ENCODE measurements at places on chromosomes 4 and X.

GRCh38 chrX:37958525-37959211 lies 47.7 kb upstream of the SYTL5 start:
- peak; percentile 23 for DNase-seq

DNA sequence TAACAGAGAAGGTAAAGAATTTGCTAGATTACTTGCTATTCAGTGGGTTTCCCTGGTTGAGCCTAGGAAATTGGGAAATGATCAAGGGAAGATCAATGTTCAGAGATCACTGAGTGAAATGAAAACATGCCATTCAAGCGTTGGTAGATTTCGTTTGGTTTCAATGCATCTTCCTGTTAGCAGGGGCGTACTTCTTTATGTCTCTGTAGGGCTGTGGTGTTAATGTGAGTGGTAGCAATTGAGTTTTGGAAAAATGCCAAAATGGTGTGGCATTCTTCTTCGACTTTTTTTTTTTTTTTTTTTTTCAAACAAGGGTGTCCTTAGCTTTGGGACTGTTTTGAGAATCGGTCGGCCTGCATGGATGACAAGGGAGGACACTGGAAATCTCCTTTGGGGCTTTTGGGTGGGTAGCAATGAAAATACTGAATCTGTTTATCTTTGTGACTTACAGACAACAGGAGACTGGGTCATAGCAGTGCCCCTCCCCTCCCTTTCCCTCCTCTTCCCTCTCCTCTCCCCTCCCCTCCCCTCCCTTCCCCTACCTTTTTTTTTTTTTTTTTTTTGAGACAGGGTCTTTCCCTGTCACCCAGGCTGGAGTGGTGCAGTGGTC lies 50.4 kb downstream of the SPRY1 start:
- DNase-seq = no peak

GRCh38 chr4:6123541-6123940 lies 76.8 kb downstream of the JAKMIP1 start:
- DNase-seq = no peak

GRCh38 chr4:38306482-38307071 lies 346.4 kb downstream of the PTTG2 start:
- DNase-seq = no peak

DNA sequence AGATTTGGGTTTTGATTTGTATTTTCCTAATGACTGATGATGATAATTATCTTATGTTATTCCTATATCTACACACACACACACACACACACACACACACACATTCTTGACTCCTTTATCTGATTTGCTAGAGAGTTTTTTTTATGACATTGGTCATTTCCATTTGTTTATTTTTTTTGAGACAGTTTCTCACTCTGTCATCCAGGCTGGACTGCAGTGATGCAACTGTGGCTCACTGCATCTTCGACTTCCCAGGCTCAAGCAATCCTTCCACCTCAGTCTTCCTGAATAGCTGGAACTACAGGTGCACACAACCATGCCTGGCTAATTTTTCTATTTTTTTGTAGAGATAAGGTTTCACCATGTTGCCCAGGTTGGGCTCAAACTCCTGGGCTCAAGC lies 6.7 kb downstream of the ZNF81 start:
- DNase-seq = no peak

DNA sequence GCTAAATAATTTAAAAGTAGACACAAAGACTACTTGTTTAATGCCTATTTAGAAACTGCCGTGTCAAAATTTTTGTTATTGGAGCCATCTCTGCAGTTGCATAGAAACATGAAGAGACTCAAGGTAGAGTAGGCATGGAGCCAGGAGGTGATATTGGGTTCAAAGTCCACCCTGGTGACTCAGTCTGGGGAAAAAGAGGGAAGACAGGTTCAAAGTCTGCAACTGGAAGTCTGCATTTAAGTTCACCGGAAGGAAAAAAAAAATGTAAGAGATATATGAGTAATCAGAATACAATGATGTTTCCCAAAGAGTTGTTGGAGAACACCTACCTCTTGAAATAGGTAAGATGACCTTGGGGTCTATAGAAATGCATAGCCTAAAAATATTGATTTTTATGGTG lies 67.4 kb upstream of the QRFPR start:
- DNase-seq = no peak

- DNase-seq = no peak
Measured at GRCh38 chrX:124215786-124216185, 116.7 kb upstream of the TEX13D start.

DNA sequence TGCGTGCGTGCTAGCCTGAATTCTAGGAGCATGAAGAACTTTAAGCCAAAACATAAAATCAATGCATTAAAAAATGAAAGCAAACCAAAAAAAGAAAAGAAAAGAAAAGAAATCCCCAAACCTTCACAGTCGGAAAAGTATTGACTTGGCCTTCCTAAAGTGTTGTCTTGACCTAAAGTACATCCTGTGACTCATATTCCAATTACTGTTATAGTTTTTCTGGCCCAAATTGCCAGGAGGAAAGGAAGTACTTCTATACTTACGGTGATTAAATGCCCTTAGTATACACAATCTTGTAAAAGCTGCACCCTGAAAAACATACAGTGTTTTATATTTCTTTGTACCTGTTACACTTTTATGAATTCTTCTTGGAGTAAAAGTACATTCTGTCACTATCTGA lies 512.8 kb downstream of the ANKRD50 start:
- DNase-seq = no peak

DNA sequence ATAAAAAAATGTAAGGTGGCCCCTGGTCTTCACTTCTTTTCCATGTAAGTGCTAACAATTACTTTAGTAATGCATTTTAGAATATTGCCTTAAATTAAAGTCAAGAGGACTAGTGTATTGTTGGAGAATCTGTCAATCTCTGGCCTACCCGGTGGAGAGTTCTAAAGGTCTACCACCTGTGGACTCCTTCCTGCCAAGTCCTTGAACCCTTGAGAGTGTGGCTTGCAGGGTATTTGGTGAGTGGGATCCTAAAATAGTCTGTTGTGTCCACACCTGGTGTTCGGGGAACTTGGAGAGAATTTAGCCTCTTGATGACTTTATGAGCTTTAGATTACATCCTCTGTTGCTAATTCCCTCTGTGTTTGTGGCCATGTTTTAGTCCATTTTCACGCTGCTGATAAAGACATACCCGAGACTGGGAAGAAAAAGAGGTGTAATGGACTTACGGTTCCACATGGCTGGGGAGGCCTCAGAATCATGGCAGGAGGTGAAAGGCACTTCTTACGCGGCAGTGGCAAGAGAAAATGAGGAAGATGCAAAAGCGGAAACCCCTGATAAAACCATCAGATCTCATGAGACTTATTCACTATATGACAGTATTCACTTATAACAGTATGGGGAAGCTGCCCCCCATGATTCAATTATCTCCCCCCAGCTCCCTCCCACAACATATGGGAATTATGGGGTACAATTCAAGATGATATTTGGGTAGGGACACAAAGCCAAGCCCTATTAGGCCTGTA lies 23.8 kb downstream of the DDIT4L start:
- no peak for DNase-seq

DNA sequence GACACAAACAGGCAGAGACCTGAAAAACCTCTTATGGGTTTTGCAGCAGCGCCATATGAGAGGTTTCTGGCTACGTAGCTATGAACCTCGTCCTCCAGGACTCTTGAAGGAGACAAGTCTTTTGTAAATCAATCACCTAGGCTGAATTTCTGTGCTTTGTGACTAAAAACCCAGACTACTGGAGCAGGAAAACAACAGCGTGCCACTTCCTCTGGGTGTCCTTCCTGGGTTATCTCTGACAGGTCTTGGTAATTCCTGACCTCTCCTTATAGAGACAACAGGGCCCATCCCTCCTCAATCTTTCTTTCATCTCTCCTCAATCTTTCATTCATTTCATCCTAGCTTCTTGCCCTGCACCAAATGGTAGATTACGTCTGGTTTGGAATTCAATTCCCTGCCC lies 5.7 kb downstream of the S100P start:
- no peak for DNase-seq

GRCh38 chrX:120306630-120307029 lies 4.6 kb downstream of the TMEM255A start:
- DNase-seq = no peak

DNA sequence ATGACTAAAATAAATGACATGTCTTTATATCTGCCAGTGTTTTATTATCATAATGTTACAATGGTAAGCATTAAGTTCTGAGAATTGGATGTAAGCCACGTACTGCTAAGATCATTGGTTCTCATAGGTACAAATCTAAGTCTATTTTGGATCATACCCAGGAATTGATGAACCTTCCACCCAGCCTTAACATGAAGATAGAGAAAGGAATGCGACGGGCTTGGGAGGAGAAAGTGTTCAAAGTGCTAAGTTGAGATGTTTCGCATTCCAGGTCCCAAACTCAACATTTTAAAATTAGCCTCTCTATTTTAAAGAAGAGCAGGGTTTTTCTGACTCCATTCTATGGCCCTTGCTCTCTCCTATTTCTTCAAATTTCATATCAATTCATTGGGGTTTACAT lies 54.9 kb upstream of the FRAS1 start:
- DNase-seq = peak; percentile 3

- no peak for DNase-seq
Measured at GRCh38 chrX:119802546-119802945, 11.1 kb upstream of the RPL39 start.

- no peak for DNase-seq
Measured at GRCh38 chrX:136856551-136856950, 24.0 kb downstream of the RBMX start.

DNA sequence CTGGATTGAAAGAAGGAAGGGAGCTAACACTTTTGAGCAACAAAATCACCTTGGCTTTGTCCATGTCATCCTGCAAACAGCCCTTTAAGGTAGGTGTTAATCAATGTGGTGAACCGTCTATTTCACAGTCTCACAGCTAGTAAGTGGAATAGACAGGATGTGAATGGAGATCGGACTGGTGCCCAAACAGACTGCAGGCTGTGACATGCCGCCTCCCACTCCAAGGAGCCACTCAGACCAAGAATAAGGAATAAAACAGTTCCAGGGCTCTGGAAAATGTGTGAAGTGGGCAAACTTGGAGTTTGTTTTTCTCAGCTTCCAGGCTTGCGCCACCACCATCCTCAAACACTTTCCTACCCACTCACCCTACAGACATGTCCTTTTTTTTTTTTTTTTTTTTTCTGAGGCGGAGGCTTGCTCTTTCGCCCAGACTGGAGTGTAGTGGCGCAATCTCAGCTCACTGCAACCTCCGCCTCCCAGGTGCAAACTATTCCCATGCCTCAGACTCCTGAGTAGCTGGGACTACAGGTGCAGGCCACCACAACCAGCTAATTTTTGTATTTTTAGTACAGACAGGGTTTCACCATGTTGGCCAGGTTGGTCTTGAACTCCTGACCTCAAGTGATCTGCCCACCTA lies 57.7 kb upstream of the SEC24B start:
- no peak for DNase-seq

GRCh38 chrX:138504273-138504672 lies 207.2 kb downstream of the FGF13 start:
- DNase-seq = no peak

DNA sequence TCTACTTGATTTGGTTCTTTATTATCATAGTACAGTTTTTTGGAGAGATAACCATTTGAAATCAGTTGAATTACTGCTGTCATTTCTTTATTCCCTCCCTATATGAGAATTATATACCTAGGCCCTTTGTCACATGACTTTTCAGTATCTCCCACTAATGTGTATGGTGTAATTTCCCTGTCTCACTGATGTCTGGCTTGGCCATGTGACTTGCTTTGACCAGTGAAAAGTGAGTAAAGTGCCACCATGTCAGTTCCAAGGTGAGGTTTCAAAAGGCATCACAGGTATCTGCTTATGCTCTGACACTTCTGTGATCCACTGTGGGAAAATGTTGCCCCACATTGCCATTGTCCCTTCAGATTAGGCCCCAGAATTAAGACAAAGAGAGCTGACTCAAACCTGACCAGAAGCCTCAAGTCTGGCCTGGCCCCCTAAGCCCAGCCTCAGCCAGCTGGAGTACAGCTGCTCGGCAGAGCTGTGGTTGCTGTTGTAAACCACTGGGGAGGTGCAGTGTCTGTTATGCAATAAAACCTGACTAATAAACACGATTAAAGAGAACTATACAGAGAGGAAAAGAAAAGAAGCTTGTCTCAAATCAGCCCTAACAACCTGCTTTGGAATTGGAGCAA lies 27.5 kb downstream of the SETD7 start:
- DNase-seq = peak; percentile 76

DNA sequence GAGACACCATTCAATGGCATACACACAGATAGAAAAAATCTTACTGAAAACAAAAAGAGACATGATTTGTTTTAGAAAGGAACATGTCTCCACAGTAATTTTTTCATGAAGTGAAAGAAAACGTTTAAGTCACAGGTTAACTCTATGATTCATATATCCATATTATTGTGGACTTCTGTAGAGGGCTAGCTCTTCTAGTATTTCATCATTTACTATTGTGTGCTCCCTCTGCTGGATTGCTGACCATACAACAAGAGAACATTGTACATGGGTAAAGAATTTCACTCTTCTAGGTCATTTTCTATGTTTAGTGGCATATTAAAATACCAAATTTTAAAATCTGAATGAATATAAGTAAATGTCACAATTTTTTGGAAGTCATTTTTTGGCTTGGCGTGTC lies 91.8 kb upstream of the POU3F4 start:
- no peak for DNase-seq

DNA sequence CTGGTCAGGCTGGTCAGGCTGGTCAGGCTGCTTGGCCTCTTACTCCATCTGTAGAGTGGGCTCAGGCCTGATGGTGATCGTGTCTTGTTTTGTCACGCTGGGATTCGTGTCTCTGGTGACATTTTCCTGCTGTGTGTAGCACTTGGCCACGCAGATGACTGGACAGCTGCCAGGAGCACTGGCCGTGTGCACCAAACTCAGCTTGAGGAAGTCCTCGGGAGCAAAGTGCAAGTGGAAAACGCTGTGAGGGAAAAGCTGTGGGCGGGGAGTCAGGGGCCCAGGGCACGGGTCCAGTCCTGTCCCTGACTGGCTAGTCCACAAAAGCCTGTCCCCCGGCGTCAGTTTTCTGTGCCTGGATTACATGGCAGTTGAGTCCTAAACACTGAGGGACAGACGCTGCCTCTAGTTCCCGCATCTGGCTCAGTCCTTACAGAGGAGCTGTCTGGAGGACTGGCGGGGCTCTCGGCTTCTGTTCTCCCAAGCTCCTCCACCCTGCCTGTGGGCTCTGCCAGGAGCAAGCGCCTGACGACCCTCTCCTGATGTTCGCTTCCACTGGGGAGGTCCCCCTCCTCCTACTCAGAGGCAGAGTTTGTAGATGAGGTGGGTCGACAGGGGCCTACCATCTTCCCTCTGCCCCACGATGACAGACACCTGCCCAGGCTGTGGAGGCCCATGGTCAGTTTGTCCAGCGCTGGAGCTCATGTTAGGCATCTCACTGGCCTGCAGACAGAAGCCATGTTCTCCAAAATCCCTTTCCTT lies 35.9 kb upstream of the GRPEL1 start:
- DNase-seq = no peak

DNA sequence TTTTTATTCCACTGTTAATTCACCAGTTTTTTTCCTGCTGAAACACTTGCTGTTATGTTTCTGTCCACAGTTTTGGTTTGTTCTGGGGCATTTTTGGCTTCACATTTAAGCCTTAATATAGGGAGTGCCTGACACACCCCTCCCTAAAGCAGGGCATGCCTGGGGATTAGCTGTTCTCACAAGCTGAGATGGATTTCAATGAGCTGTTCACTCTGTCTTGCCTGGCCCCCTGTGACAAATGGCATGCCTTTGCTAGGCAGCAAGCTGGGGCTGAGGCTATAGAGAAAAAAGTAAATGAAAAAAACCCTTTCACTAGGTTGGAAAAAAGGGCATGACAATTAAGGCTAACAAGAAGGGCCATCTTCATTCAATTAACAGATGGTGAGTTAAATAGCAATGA lies 22.4 kb downstream of the LPAR4 start:
- DNase-seq = no peak

- DNase-seq = no peak
Measured at GRCh38 chrX:7191681-7192110, 43.7 kb upstream of the PUDP start.

- DNase-seq = no peak
Measured at GRCh38 chr4:118989098-118990080, 100.7 kb downstream of the SYNPO2 start.
